Aorta (tissue), 5 donors: ENCODE measurements at places on chromosomes 6 and 20.

DNA sequence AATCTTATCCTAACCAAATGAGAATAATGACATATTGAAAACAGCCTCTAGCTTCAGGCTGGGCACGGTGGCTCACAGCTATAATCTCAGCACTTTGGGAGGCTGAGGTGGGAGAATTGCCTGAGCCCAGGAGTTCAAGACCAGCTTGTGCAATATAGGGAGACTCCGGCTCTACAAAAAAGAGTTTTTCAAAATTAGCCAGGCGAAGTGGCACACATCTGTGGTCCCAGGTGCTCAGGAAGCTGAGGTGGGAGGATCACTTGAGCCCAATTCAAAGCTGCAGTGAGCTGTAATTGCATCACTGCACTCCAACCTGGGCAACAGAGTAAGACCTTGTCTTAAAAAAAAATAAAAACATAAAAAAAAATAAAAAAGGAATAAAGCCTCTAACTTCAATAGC is 4.7 kb downstream of the TUBB2A start:
- no peak for DNase-seq

DNA sequence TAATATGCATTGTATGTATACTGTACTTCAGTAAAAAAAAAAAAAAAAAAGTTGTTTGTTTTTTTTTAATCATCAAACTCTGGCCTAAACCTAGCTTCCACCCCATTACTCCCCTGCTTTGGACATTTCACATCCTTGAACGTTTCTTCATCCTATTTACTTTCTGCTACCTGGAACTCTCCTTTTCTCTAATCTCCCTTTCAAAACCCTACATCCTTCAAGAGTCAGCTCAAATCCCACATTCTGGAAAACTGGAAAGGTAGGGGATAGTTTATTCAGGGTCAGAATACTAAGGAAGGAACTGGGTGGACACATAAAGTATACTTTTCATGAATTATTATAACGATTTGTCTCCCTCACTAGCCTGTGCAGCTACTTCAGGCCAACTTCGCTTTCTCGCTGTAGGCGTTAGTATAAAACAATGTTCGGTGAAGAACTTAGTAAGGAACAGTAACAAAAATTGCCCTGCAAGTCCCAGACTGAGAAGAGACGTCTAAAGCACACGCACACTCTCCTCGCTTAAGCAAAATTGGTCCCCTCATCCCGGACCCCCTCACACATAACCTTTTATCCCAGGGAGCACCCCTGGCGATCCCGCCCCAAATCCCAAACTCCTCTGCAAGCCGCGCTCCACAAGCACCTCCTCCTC is 775 bp downstream of the PIGU start:
- no peak for DNase-seq

DNA sequence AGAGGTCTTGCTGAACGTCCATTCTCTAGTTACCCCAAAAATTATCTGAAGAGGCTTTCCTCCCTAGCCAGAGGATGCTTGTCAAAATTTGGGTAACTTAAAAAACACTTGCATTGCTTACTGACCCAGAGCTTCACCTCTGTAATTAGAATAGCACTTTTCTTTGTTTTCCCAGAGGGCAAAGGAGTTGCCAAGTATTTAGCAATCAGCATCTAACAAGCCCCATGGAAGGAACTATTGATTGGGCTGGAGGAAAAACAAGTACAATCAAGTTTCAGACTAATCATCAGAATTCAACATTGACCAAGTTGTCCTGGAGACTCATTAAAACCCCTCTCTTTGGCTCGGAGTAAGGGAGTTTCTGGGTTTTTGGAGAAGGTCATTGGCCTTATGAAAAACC is 226.4 kb downstream of the TBC1D7 start:
- no peak for DNase-seq

GRCh38 chr6:28980852-28981430 is 24.2 kb downstream of the ZNF311 start:
- DNase-seq = peak; percentile 80

GRCh38 chr6:165308926-165309731 is at the start of gene C6orf118:
Gene C6orf118 (minus strand): TSS chr6:165309605. CDS start chr6:165309586, 19 bp downstream.
- no peak for DNase-seq

DNA sequence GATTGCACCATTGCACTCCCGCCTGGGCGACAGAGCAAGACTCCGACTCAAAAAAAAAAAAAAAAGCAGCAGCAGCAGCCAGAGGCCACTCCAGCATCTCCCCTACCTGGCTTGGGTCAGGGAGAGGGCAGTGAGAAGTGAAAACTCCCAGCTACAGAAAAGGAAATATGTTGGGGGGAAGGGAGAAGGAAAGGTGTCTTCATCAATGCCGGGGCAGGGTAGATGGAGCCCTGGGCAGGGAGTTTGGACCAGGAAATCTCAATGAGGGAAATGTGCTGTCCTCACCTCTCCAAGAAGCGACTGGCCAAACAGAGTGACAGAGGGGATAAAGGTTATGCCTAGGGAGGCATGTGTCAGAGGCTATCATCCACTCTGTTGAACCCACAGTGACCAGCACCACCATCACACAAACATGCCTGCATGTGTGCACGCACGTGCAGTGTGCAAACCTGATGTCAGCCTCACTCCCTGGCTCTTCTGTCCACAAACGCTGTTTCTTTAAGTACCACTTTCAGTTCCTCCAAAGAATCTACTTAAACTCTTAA is 887 bp upstream of the AIF1 start:
- no peak for DNase-seq

DNA sequence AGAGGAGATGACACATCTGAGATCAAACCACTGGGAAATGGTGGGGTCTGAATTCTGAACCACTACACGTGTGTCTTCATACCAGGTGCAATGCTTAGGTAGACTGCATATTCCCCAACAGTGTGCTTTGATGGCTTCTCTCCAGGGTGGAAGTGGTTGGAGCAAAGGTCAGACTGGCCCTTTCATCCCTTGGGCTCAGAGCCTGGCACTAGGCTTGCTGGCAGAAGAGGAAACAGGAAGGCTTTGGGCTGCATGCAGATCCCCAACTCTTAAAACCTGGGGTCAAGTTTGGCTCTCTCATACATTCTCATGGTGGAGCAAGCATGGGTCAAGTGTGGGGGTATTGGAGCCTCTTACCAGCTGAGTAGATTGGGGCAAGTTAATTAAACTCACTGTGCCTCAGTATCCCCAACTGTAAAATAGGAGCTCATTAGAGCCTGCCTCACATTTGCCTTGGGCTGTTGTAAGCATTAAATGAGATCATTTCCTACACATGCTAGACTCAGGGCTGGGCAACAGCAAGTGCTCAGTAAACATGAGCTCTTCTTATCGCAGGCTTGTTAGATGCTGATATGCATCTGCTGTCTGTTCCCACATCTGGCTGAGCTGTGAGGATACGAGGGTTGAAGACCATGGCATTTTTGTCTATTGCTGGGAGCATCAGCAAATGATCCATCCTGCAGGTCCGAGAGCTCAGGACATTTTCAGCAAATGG is 51.6 kb upstream of the FAM83D start:
- no peak for DNase-seq

GRCh38 chr6:30885999-30886896 is 1.9 kb downstream of the DDR1 start:
- no peak for DNase-seq

GRCh38 chr6:151437401-151437800 is 14.5 kb downstream of the RMND1 start:
- no peak for DNase-seq

DNA sequence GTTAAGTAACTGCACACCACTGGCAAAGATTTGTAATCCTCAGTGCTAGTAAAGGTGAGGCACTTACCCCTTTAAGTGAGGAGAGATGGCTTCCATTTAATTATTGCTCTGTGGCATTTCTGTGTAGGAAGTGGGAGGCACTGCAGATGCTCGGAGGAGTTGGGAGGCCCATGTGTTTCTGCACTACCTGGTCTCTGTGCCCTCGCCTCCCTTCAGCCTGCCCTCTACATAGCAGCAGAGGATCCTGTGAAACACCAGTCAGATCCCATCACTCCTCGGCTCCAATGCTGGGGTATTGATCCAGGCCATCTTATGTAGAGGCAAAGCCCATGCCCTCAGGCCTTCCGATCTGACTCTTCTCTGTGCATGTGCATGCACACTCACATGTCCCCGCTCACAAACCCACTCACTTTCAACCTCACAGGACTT is 67.0 kb downstream of the SLX4IP start:
- no peak for DNase-seq
